ENCODE measurements at places on chromosomes 7 and 10. TPM values are rescaled to one million over a fixed set of nuclear protein-coding genes. Genes with fewer than 3 reads are reported as not detected.

- no peak for DNase-seq
Measured at GRCh38 chr7:28682801-28683200, 270.5 kb downstream of the CREB5 start.

DNA sequence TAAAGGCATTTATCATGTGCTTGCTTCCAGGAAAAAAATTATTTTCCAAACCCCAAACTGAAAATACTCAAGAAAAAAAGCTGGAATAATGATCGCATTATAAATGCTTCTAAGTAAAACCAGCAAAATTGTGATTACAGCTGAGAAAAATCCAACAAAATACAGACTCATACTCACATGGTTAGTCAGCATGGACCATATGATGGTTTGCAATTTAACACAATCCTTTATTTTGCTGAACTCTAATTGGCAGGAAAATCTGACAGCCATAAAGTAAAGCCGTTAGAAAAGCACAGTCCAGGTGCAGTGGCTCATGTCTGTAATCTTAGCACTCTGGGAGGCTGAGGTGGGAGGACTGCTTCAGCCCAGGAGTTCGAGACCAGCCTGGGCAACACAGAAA, 59.6 kb downstream of the BRI3 start:
- no peak for DNase-seq

GRCh38 chr7:50633414-50633710, 68.2 kb upstream of the DDC start:
- DNase-seq = no peak

- no peak for DNase-seq
Measured at GRCh38 chr7:625376-625971, 101.0 kb upstream of the DNAAF5 start.

DNA sequence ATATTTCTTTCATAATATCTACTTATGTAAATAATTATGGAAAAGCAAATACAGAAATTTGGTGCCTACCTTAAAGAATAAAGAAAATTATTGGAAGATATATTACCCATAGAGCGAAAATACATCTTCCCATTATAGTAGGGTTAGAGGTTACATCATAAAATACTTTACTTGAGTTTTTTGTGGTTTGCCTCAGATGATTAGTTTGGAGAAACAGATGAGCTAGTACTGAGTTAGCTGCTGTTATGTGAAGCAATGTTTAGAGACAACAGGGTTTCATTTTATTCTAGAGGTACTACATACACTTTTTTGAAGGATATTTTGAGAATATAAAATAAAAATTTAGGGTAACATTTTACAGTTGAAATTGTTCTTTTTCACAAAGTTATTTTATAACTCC, 2.9 kb upstream of the MLLT10 start:
- DNase-seq = no peak

GRCh38 chr7:85525676-85526075, 338.8 kb upstream of the SEMA3D start:
- no peak for DNase-seq

DNA sequence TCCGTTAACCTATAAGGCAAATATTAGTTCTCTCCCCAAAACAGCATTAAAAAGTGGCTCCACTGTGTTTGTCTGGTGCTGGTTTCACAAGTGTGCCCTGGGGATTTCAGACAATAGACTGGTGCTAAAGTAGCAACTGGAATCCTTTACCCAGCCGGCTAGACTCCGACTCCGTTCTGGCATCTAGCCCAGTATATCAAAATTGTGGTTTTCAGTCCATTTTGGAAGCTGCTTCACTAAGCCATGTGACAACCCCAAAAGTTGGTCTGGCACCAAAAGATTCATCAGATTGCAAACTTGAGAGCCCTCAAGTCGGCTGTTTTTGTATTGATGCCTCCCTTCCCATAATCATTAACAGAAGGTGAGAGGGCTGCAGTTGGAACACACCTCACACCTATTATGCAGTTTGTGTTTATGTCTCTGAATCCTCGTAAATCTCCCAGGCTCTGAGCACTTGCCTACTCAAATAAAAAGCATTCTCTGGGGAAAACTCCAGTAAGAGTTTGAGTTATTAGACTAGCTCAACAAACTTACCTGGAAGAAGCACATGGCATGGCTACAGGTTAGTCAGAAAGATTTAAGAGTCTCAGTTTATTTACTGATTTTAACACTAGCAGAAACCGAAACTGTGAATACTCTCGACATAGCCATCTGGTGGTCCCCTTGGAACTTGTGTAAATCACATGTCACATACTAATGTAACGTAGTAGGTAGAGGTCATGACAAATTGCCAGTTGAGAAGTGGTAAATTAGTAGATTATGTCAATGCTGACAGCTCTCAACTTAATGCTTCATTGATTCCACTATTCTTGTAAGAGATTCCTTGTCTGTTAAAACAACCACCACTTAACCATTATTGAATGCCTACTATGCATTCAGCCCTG, 14.8 kb upstream of the WNT16 start:
- peak; percentile 12 for DNase-seq

DNA sequence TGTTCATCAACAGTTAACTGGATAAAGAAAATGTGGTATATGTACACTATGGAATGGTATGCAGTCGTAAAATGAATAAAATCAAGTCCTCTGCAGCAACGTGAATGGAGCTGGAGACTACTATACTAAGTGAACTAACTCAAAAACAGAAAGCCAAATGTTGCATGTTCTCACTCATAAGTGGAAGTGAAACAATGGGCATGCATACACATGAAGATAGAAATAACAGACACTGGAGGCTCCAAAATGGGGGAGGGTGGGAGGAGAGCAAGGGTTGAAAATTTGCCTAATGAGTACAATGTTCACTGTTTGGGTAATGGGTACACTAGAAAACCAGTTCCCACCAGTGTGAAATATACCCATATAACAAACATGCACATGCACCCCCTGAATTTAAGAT, 179.5 kb downstream of the ZWINT start:
- DNase-seq = no peak

- no peak for DNase-seq
Measured at GRCh38 chr7:136027160-136027559, 50.0 kb upstream of the MTPN start.

DNA sequence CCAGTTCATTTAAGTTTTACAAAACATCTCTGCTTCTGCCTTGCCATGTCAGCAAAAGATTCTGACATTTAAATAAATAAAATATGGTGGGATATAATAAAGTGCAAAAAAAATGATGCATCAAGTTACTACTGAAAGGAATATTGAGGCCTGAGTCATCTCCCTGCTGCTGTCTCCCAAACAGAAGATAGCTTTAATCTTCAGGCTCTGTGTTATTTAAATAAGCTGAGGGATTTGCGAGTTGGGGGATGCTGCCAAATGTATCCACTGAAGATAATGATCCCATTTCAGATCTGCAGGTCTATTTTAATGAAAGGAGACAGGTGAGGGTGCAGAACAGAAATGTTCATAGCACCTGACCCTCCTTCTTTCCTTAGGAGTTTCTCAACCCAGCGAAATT, 720.8 kb downstream of the AUTS2 start:
- no peak for DNase-seq

GRCh38 chr10:48214716-48215485, 59.6 kb downstream of the FRMPD2 start:
- DNase-seq = no peak

DNA sequence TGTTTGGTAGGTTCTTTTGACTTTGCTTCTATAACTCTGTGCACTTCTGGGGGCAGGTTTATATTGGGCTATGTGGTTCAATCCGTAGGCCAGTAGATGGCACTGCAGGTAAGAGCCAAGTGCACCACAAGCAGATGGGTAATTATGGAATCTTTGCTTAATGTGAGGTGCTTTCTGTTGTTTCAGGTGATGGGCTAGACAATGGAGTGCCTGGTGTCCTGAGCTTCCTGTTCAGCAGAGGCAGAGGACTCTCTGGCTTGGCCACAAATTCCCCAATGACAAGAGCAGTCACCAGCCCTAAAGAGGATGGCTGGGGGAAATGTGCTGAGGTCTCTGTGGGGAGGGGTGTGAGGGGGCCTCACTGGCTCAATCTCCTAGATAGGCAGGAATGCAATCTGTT, 455.0 kb downstream of the CCSER2 start:
- no peak for DNase-seq

- peak; percentile 29 for DNase-seq
Measured at GRCh38 chr7:6558837-6559236, 7.6 kb upstream of the GRID2IP start.

- DNase-seq = no peak
Measured at GRCh38 chr10:87844837-87845623, 18.3 kb downstream of the KLLN start.

GRCh38 chr7:27121684-27122076, 8.9 kb downstream of the HOXA4 start:
- DNase-seq = no peak

- no peak for DNase-seq
Measured at GRCh38 chr7:12320987-12321647, 82.5 kb downstream of the VWDE start.

DNA sequence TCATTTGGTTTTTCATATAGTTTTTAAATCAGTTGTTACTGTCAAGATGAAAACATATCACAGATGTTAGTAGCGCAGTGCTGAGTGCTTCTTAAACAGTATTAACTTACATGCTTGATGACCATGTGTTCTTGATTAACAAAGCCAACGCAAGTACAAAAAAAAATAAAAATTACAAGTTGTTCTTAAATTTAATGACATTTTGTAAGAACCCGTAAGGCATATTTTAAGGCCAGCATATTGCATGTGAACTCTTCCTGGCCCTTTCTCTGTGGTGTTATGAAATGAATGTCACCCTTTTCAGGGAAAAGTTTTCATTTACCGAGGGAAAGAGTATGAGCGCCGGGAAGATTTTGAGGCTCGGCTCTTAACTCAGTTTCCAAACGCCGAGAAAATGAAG, 140.4 kb upstream of the NPS start:
- DNase-seq = no peak

- no peak for DNase-seq
Measured at GRCh38 chr10:25766687-25767221, 167.3 kb upstream of the MYO3A start.

DNA sequence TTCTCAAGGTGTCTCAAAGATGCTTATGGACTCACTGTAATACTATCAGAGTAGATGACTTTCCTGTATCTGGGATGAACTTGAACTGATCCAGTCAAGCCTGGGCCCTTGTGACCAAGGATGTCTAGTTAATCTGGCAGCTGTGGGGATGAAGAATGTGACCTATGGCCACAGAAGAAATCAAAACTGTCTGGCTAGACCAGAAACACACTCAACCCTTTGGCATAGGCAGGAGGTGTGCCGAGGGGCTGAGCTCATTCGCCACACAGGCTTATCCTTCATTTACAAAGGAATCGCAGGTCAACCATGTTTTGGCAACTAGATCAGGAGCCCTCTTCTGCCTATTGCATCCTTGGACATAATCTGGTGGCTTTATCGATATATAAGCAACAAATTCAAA, 110.6 kb downstream of the ATXN7L1 start:
- no peak for DNase-seq

- peak; percentile 91 for DNase-seq
Measured at GRCh38 chr7:100015232-100016214, at the start of gene ZKSCAN1. TSS of gene ZKSCAN1 (plus strand) at chr7:100015596. CDS start at chr7:100023507, 7,911 bp downstream.

- DNase-seq = no peak
Measured at GRCh38 chr7:2926896-2927405, 82.8 kb upstream of the GNA12 start.

- DNase-seq = no peak
Measured at GRCh38 chr7:41873741-41874140, 170.9 kb upstream of the INHBA start.

DNA sequence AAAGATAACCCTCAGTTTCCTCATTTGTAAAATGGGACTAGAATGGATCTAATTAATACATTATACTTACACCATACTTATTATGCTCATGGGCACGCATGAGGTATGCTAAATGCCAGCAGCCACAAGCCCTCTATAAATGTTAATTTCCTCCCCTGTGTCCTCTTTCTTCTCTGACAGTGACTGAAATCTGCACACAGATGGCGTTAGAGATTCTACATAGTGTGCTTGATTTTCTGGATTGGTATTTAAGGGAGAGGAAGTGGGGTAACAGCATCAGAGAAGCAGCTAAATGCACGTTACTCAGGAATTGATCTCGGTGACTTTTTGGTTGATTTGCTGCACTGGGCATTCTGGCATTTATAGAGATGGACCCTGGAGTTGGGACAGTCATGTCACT, 568.5 kb downstream of the CALN1 start:
- DNase-seq = no peak

DNA sequence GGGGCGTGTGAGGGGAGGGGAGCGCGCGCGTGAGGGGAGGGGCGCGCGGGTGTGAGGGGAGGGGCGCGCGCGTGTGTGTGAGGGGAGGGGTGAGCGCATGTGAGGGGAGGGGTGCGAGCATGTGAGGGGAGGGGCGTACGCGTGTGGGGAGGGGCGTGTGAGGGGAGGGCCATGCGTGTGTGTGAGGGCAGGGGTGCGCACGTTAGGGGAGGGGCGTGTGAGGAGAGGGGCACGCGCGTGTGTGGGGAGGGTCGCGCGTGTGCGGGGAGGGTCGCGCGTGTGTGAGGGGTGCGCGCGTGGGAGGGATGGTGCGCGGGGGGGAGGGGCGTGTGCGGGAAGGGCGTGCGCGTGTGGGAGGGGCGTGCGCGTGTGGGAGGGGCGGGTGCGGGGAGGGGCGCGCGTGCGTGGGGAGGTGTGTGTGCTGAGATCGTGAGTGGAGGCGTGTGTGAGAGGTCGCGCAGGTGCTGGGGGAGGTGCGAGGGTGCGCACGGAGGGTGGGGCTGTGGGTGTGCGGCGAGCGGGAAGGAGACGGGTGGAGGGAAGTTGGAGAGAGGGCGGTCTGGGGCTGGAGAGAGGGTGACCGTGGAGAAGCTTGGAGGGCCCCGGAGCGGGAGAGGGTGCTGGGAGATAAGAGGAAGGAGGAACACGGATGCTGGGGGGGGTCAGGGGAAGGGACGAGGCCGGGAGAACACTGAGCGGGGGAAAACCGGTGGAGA, 19.7 kb downstream of the MXI1 start:
- DNase-seq = peak; percentile 75

Gene ARL5B
- 15.8 TPM for total RNA-seq

Gene TMEM270
- total RNA-seq = not detected

Gene SDK1
- 6.0 TPM for total RNA-seq

Gene HHEX
- 7.5 TPM for total RNA-seq

Gene ZNF853
- 2.9 TPM for total RNA-seq

Gene PON1
- total RNA-seq = not detected

Gene FLNC
- 21.3 TPM for total RNA-seq

Gene JCAD
- total RNA-seq = 19.5 TPM

Gene MRPS24
- 22.8 TPM for total RNA-seq

Gene PRSS58
- total RNA-seq = not detected

Gene TSPAN13
- total RNA-seq = 12.3 TPM

Gene DNAJB9
- 2.8 TPM for total RNA-seq

Gene MRC1
- total RNA-seq = 9.0 TPM

Gene GSTO2
- 1.9 TPM for total RNA-seq

Gene OR9A2
- total RNA-seq = not detected

Gene PDE6C
- total RNA-seq = not detected

Gene SPAM1
- total RNA-seq = not detected

Gene NKX1-2
- total RNA-seq = not detected

Gene MOGAT3
- total RNA-seq = 44.8 TPM
